Aorta (tissue), 5 donors: ENCODE measurements at places on chromosomes 12 and 14. TPM values are rescaled to one million over a fixed set of nuclear protein-coding genes. Genes with fewer than 3 reads are reported as not detected.

GRCh38 chr14:64082837-64083236 is 211.3 kb downstream of the ESR2 start:
- DNase-seq: no peak

DNA sequence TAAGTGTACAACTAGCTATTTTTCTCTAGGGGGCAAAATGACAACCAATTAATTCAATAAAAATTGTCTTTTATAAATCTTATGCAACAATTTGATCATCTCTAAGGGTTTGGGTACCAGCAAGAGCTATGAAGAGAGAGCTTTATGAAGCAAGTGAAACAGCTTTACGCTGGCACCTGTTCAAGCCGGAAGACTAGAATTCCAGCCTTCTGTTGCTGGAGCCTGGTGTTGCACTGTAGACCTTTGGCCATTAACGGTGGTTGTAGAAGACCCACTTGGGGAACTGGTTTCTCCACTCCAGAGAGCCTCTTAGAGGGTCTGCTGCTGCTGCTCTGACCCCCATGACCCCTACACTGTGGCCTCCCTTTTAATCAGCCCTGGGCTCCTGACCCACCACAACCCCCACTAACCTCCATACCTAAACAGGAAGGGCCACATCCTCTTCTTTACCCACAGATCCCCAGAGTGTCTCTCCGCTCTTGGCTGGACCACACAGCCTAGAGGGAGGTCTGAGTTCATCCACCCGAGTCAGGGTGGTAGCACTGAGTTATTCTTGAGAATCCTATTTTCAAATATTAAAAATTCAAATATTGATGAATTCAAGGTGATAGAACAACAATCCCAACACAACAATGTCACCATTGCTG is 54.6 kb upstream of the STON2 start:
- no peak for DNase-seq

DNA sequence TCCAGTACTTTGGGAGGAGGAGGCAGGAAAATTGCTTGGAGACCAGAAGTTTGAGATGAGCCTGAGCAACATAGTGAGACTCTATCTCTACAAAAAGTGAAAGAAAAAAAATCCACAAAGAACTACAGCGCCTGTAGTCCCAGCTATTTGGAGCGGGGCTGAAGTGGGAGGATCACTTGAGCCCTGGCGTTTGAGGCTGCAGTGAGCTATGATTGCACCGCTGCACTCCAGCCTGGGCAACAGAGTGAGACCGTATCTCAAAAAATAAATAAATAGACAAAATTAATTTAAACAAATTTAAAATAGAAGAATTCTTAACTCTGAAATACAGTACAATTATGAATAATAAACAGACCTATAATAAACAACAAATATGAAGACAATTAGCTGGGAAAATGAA is 40.9 kb downstream of the ATL1 start:
- no peak for DNase-seq

- DNase-seq: no peak
Observed at GRCh38 chr14:73307261-73307660, 70.0 kb downstream of the PAPLN start.

GRCh38 chr12:82912406-82912805 is 225.7 kb downstream of the TMTC2 start:
- DNase-seq: no peak

Gene RNFT2
- total RNA-seq: 3.1 TPM

DNA sequence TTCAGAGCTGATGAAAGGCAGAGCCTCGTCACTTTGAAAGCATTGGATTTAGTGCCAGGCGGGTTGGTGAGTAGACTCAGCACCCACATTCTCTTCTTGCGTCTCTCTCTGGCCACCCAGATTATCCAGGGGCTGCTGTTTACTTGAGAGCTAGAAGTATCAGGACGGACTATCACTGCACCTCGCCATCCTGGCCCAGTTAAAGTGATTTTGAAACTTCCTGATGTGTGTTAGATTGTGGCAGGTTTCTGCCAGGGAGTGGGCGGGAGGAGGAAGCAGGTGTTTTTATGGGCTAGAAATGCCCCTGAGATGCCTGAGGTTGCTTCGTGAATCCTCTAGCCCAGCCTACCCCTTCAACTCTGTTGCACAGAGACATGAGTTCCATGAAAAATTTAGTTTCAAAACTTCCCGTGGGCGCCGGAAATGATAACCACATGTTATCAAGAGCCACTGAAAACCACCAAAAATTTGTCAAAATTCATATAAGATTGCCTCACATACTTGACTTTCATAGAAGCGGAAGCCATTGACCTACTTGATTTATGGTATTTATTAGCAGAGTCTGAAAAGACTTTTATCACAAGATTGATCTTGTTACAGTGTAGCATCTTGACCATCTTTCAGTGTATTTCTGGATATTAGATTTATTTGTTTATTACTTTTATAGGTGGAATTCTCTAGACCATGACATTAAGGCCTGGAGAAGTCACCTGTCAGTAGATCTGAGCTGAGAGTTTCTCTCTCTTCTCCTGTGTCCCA is 466.0 kb downstream of the RAD51B start:
- DNase-seq: no peak

DNA sequence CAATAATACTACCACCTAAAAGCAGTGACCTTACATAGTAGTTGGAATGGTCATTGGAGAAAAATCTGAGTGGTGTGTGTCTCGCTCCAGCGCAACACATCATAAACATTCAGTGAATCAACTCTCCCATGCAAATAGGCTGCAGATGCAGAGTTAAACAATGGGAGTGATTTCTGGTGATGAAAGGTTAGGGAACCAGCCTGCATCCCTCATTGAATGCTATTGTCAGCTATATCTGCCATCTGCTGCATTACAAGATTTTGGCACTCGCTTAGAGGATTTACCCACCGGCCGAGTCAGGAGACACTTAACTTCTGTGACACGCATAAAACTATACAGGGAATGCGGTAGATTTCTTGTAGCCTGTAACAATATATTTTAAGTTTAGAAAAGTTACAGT is 900.9 kb downstream of the FLRT2 start:
- DNase-seq: no peak

GRCh38 chr14:20262642-20263128 is 23.6 kb downstream of the OR11H4 start:
- DNase-seq: no peak

- no peak for DNase-seq
Observed at GRCh38 chr12:68370006-68370590, 37.9 kb upstream of the MDM1 start.

DNA sequence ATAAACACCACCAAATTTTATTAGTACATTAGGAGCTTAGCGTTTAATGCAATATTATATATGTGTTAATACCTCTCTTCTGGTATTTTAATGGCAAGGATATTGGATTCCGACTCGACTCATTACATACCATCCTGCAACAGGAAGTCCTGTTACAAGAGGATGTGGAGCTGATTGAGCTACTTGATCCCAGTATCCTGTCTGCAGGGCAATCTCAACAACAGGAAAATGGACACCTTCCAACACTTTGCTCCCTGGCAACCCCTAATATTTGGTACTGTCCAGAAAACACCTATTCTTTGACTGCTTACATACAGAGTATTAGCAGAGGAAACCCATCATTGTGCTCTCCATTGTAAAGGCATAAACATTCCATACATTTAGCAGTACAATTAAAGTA is 45.2 kb downstream of the VEZT start:
- DNase-seq: no peak

- peak; percentile 80 for DNase-seq
Observed at GRCh38 chr14:92121207-92121669, 268 bp downstream of the NDUFB1 start.

Gene PPFIA2
- 20.4 TPM for total RNA-seq

- no peak for DNase-seq
Observed at GRCh38 chr12:6605421-6606330, 1.5 kb downstream of the CHD4 start.

Gene RABGGTA
- total RNA-seq: 26.1 TPM

- no peak for DNase-seq
Observed at GRCh38 chr12:162467-163307, 51.3 kb downstream of the SLC6A12 start.

Gene ZBTB1
- total RNA-seq: 33.8 TPM

DNA sequence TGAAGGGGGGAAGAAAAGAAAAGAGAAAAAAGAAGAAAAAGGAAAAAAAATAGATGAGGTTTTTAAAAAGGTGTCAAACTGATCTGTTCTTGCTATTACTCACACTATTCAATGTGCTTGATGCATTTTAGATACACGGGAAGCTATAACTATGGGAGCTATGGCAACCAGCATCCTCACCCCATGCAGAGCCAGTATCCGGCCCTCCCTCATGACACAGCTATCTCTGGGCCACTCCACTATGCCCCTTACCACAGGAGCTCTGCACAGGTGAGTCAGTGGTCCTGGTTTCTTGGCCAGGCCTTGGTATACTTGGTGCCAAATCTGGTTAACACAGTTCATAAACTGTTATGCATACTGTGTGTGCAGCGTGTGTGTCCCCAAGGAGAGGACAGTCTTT is 24.0 kb upstream of the RIC8B start:
- DNase-seq: no peak

Gene MANSC4
- total RNA-seq: not detected

DNA sequence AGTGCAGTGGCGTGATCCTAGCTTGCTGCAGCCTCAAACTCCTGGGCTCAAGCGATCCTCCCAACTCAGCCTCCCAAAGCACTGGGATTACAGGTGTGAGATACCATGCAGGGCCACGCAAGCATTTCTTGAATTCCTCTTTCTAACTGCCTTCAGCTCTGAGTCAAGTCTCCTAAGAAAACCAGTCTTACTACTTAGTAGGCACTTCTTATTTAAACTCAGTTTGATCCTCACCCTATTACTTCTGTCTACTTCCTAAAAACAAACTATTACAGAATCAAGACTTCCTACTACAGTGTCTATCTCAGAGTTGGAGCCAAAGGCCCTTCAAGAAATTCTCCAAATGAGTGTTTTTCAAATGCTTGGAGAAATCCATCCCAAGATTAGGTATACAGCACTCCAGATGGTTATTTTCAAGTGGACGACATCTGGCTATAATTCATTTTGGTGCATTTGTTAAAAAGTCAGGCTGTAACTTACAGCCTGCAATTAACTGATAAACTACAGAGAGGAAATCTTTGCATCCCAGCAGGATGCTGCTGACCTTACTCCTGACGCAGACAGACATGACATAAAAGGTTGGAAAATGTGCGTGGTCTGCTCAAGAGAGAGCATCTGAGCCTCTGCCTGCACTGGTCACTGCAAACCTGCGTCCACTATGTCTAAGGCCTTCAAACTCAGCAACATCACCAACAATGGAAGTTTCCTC is 34.7 kb downstream of the SSH1 start:
- no peak for DNase-seq

Gene IFNG-AS1
- 0.42 TPM for total RNA-seq

Gene LRFN5
- total RNA-seq: 5.5 TPM

Gene ITGA7
- total RNA-seq: 463 TPM

GRCh38 chr14:65038966-65039365 is 52.3 kb downstream of the FNTB start:
- DNase-seq: no peak

DNA sequence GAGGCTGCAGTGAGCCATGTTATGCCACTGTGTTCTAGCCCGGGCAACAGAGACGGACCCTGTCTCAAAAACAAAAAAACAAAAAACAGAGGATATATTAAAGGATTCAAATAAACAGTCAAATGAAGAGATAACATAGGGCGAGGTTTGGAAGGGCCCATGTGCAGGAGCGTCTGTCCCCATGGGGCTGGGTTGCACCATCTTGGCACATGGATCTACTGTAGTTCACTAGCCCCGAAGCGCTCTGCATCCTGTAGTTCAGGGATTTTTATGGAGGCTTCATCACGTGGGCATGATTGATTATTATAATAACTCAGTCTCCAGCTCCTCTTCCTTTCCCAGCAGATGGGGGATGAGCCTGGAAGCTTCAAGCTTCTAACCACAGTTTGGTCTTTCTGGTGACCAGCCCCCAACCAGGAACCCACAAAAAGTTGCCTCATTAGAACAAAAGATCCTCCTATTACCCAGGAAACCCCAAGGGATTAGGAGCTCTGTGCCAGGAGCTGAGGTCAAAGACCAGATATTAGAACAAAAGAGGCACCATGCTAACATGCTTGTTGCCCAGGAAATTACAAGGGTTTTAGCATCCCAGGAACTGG is 59.9 kb downstream of the HCAR2 start:
- DNase-seq: no peak

Gene FSCB
- not detected for total RNA-seq

DNA sequence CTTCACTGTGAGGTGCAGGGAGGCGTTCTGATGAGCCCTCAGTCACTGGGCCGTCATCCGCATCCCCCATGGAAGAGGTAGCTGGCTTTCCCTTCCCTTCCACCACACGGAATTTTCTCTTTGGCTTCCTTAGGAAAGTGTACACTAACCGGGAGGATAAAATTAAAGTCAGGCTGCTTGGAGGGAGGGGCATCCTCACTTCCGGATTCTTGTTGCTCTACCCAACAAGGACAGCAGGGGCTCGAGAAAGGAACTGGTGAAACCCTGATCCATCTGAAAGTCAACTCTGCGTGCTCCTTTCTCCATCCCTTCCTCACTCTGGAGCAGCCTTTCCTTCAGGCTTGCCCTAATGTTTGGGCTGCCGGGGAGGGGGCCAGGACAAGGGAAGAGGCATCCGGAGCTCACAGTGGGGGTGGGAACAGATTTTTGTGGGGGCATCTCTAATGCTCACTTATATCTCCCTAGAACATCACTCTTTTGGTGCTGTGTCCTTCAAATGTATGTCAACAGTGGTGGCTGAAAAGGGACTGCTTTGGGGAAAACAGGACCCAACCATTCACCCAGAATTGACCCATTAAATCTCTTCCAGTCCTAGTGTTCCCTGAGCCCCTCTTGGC is 101.4 kb upstream of the FKBP4 start:
- DNase-seq: no peak

- DNase-seq: no peak
Observed at GRCh38 chr12:12282761-12283425, 16.0 kb upstream of the LRP6 start.

Gene CSRNP2
- 34.5 TPM for total RNA-seq

DNA sequence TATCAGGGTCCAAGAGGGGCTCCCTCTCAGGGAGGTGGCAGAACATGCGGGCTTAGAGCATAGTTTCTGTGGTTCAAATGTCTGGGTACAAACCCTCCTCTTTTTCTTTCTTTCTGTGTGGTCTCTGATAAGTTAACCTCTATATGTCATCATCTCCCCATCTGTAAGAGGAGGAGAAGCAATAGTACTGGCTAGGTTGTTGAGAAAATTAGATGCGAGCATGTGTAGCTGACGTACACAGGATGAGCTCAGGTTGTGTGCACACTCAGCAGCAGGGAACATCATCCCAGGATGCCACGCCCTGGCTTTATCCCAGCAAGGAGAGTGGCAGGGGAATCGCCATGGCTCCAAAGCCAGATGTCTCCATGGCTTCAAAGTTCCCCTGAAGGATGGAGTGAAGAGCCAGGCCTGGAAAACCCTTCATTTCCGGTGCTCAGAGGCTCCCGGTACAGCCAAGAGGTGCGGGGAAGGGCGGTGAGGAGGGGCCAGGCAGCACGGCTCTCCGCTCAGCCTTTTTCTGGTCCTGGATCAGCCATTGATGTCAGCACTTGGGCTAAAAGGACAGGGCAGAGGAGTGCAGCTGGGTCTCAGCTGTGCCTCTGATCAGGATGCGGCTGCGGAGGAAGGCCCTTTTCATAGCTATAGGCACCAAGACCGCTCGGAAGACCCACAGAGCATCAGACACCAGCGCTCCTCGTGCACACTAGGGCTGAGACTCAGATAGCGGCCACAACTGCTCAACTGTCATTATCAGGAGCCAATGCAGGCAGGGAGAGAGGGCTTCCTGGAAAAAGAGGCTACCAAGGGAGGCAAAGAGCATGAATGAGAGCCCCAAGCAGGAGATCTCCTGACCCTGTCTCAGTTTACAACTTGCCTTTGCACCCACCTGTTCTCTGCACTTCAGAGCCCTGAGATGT is 41.5 kb downstream of the ARL6IP4 start:
- peak; percentile 16 for DNase-seq
